ENCODE measurements at places on chromosomes 6 and 20.

- DNase-seq = no peak
Measured at GRCh38 chr6:99885051-99885450, 109.0 kb downstream of the MCHR2 start.

GRCh38 chr6:741410-742339 is 48.7 kb upstream of the EXOC2 start:
- DNase-seq = no peak

DNA sequence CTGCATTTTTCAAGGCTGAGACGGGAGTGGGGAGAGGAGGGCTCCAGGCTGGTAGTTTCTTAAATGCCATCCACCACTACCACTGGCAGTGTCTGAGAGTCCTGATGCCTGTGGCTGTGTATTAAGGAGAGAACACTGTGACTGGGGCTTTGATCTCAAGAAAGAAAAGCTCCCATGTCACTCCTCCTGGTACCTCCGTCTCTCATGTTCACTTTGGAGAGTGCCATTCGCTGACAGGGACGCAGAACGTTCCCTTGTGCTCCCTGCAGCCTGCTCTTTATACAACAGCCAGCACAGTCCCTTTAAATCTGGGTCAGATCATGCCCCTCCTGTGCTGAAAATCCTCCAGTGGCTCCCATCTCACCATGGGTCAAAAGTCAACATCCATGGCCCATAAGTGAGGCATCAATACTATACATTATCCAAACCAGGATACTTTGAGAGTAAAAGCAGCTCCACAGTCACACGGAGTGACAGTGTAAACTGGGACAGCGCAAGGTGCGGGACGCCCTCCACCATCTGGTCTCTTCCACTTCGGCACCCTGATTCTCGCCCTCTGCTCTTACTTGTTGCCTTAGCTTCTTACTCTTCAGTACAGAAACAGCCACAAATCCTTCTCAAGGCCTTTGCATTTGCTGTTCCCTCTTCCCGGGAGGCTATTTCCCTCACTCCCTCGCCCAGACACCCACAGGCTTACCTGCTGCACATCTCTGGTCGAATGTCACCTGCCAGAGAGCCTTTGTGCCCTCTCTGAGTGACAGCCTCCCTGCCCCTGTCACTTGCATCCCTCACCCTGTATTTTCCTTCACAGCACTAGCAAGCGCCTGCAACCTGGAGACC is 20.0 kb downstream of the PDYN start:
- no peak for DNase-seq

DNA sequence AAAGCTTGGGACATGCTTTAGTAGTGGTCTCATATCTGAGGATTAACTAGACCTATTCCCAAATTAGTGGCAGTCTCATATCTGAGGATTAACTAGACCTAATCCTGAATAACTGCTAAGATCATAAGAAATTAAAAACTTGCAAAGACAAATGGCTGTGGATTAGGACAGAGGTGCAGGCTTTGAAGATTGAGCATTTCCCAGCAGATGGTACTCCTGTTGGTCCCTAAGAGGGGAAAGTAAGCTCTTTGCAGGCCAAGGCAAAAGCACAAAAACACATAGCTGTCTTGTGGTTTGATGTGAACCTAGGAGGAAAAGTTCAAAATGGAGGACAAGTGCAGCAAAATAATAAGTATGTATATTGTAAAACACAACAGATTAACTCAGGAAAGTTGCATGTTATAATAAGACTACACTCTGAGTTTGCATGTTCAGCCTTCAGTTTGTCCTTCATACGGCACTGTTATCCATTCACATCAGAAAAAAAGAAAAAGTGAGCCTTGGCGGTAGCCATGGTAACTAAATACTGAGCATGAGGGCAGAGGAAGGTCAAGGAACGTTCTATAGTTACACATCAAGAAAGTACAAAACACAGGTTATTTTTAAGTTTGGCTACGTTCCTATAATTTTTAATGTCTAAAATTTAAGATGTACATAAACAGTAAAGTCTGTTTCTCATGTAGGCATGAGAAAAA is 62.8 kb downstream of the FILIP1 start:
- DNase-seq = no peak

DNA sequence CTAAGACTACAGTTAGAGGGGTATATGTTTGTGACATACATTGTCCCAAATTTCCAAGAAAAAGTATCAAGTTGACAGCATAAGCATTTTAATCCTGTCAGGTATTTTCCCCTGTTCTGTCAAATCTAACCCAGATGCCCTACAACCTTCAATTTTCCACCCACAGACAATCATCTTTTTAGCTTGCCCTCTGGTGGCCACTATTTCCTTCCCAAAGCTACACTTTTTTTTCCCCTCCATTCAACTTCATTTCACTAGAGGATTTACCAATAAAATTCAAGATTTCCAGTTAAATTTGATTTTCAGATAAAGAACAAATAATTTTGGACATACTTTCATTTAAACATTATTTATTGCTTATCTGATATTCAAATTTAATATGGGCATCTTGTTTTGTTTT is 286.6 kb downstream of the TENT5A start:
- no peak for DNase-seq

GRCh38 chr20:53419693-53420460 is 173.8 kb downstream of the ZNF217 start:
- DNase-seq = no peak

DNA sequence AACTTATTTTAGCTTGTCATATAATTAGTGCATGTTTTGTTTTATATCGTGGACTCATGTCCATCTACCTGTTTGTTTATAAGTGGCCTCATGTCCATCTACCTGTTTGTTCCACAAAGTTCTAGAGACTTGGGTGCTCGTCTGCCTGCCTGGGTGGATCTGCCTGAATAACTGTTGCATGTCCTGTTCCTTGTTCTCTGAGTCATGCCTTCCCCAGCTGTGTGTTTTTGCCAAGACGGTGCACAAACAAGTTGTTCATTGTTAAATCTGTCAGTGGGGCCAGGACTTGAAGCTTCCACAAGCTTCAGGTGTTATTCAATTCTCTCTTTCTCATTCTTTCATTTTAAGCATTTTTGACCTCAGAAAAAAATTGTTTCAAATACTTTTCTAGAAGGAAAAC is 358.0 kb upstream of the CITED2 start:
- DNase-seq = no peak

- DNase-seq = no peak
Measured at GRCh38 chr6:63899550-63899949, 263.9 kb downstream of the PHF3 start.

DNA sequence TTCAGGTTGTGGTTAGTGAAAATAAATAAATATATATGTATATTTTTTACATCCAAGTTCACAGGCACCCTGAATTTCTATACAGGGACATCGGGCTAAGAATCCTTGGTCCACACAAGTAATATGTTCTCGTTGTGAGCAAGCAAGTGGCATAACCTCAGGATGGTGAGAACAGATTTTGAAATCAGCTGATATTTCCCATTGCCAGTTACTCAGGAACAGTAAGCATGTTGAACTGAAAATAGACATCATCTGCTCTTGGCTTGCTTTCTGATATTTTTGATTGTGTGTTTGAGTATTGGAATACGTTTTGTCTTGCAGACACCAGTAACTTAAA is 87.7 kb downstream of the TRMT6 start:
- DNase-seq = no peak

GRCh38 chr6:20119485-20119884 is 92.8 kb downstream of the MBOAT1 start:
- DNase-seq = no peak

DNA sequence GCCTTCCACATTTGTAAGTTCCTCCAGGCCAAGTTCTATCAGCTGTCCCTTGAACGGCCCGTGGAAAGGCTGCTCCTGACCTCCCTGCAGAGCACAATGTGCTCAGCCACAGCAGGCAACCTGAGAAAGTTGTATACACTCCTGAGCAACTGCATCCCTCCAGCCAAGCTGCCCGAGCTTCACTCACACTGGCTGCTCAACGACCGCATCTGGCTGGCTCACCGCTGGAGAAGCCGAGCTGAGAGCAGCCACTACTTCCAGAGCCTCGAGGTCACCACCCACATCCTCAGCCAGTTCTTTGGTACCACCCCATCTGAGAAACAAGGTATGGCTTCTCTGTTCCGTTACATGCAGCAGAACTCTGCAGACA is 2.1 kb downstream of the ZSWIM1 start:
- no peak for DNase-seq

- no peak for DNase-seq
Measured at GRCh38 chr6:161838306-161839035, 564.6 kb upstream of the AGPAT4 start.

DNA sequence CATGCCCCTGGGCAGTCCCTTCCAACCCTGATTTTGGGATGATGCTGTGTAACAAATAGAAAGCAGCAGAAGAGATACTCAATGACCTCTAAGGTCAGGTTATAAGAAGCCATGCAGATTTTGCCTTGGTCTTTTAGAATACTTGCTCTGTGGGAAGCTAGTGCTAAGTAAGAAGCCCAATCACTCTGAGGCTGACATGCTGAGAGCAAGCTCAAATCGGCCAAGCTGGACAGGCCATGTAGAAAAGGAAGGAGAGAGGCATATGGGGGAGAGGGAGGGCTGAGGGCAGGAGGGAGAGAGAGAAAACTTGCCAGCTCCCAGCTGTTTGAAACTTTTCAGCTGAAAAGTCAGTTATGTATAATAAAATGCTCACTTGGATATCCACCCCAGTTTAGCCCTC is 1021.6 kb upstream of the MAP3K7 start:
- no peak for DNase-seq

GRCh38 chr6:30687659-30688431 is 1.4 kb upstream of the PPP1R18 start:
- DNase-seq = peak; percentile 84

DNA sequence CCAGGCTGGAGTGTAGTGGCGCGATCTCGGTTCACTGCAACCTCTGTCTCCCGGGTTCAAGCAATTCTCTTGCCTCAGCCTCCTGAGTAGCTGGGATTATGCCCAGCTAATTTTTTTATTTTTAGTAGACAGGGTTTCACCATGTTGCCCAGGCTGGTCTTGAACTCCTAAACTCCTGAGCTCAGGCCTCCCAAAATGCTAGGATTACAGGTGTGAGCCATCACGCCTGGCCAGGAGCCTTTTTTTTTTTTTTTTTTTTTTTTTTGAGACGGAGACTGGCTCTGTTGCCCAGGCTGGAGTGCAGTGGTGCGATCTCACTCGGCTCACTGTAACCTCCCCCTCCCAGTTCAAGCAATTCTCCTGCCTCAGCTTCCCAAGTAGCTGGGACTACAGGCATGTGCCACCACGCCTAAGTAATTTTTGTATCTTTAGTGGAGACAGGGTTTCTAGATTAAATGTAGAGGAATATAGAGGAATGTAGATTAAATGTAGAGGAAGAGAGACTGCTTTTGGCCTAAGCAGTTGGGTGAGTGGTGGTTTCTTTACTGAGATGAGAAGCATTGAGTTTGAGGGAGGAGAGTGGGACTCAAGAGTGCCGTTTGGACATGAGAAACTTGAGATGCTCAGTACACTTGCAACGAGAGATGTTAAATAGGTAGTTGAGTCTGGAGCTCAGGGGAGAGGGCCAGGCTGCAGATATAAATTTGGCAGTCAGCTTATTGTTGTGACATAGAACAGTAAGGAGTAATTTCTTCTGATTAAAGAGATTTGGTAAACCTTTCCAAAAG is 16.7 kb downstream of the VAPB start:
- DNase-seq = no peak

GRCh38 chr6:98292810-98293209 is 541.6 kb upstream of the POU3F2 start:
- no peak for DNase-seq

DNA sequence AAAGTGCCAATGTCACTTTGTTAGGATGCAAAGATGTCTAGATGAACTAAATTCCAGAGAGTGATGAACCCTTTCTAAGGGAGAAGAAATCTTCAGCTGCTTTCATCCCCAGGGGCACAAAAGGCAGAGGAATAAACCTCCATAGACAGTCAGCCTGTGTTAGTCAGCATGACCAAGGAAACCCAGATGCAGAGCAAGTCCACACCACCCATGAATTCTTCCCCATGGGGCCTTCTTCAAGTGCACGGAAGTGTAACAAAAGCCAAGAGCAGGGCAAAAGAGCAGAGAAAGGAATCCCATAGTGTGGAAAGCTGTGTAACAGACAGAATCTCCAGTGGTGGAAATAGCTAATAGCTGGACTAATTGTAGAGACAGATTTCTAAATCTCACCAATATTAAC is 50.0 kb downstream of the DCDC2 start:
- DNase-seq = no peak

GRCh38 chr6:50922579-50923525 is 104.2 kb downstream of the TFAP2B start:
- no peak for DNase-seq

- DNase-seq = no peak
Measured at GRCh38 chr6:53290537-53291510, 57.9 kb downstream of the ELOVL5 start.

- no peak for DNase-seq
Measured at GRCh38 chr6:53412021-53412715, 63.4 kb upstream of the ELOVL5 start.

GRCh38 chr6:90066697-90067096 is 172.4 kb downstream of the GJA10 start:
- no peak for DNase-seq

GRCh38 chr6:34642427-34642826 is 54.1 kb downstream of the ILRUN start:
- DNase-seq = no peak

DNA sequence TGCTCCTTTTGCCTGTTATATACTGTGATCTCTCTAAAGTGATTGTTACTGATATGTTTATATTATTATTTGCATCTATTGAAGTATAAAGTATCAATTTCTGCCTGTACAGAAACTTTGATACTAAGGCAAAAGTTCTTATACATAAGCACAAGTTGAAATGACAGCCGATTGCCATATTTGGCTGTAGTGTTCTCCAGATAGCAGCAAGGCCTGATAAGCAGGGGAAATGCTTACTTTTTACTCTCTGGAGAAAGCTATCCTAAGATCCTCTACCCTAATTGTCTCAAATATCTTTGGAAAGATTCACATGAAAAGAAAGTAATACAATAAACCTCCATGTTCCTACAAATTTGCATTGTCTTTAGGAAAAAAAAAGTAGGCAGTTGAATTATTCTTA is 31.4 kb downstream of the SENP6 start:
- no peak for DNase-seq

GRCh38 chr6:5663259-5663658 is 343.5 kb downstream of the NRN1 start:
- DNase-seq = no peak

GRCh38 chr6:152173957-152174356 is 366.5 kb downstream of the ESR1 start:
- DNase-seq = no peak

All from posterior vena cava (tissue), 2 donors.